Regular cardiac myocyte (primary cell): ENCODE measurements at places on chromosomes 7 and 10. TPM values are rescaled to one million over a fixed set of nuclear protein-coding genes. Genes with fewer than 3 reads are reported as not detected.

CFAP70 gene
- total RNA-seq, result 0.38 and 2.3 TPM in 2 replicates

C10orf62 gene
- total RNA-seq, result 0.19 TPM in 1 of 2 replicates, not detected in the other

TRPV5 gene
- total RNA-seq, result not detected in 2 replicates

CALCR gene
- not detected in 2 replicates for total RNA-seq

LOXL4 gene
- 46.8 and 192 TPM in 2 replicates for total RNA-seq

FRAT1 gene
- 0.96 and 1.7 TPM in 2 replicates for total RNA-seq

PCDH15 gene
- not detected in 2 replicates for total RNA-seq

H2BK1 gene
- not detected in 2 replicates for total RNA-seq

TYW1 gene
- 15.8 and 27.2 TPM in 2 replicates for total RNA-seq

FOXP2 gene
- under 0.01 TPM in 1 of 2 replicates, not detected in the other for total RNA-seq
